Amygdala (tissue), 56 donors: ENCODE measurements at places on chromosomes 1 and 21.

GRCh38 chr1:109516872-109517271 is 7.3 kb upstream of the AMIGO1 start:
- no peak for DNase-seq

DNA sequence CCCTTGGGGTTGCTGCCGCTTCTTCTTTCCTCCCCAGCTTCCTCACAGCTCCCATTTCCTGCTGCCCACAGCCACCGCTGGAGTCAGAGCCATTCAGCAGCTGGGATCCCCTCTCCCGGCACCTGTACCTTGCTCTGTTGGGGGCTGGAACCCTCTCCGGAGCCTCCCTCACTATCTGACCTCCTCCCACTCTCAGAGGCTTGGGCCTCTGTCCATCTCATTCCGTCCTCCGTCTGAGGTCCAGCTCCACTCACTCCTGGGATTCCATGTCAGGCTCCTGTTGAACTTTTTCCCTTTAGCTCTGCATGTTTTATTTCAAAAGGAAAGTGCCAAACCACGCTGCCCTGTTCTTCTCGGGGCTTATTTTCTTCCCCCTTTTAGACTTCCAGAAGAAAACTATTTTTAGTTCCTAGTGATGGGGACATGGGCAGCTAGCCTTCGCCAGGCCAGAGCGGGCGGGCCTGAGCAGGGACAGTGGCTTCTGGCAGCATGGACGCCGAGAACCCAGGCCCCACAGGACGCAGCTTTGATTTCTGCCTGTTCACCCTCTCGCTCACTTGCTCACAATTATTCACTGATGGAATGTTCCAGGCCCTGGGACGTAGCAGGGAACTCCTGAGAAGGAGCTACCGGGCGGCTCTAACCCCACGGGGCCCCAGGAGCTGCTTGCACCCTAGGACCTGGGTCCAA is 79.2 kb downstream of the ARHGEF10L start:
- DNase-seq: no peak

DNA sequence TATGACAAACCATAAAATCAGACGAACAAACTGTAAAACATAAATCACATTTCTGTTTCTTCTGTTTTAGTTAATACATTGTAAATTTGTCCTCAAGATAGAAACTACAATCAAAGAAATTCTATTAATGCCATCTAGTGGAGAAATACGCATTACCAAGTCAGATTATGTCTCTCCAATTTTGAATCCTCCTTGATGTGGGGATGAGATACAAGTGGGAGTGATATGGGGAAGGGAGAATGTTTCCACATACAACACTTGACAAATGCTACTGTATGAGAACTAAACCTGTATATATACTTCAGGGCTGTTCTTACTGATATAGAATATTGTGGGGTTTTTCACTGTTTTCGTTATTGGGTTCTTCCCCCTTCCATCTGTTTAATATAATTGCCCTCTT is 2.6 kb downstream of the HFM1 start:
- DNase-seq: no peak

DNA sequence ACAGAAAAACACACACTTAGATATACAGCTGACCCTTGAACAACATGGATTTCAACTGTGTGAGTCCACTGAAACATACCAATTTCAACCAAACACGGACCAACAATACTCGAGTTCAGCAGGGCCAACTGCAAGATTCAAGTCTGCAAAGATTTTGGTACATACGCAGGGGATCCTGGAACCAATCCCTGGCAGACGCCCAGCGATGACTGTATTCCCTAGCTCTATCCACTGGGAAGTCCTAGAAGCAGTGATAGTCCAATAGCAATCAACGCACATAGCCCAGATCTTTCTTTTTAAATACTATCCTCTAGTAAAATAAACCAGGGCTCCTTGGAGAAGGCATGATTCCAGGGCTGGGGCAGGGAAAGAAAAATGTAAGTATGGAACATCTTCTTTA is 9.0 kb downstream of the DDX59 start:
- no peak for DNase-seq

DNA sequence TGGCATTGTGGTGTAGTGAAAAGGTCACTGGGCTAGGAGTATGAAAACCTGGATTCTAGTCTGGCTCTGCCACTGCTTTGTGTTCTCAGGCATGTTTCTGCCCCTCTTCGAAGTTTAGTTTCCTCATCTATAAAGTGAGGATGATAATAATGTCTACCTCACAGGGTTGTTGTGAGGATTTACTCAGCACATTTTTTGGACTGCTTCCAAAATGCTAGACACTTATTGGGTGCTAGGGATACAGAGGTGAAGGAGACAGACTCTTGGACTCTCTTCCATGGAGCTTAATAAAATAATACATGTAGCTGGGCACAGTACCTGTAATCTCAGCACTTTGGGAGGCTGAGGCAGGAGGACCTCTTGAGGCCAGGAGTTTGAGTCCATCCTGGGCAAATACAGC is 3.6 kb downstream of the KIF2C start:
- DNase-seq: no peak

- DNase-seq: no peak
These were observed 112.7 kb upstream of the JUN start for GRCh38 chr1:58896246-58897183.

DNA sequence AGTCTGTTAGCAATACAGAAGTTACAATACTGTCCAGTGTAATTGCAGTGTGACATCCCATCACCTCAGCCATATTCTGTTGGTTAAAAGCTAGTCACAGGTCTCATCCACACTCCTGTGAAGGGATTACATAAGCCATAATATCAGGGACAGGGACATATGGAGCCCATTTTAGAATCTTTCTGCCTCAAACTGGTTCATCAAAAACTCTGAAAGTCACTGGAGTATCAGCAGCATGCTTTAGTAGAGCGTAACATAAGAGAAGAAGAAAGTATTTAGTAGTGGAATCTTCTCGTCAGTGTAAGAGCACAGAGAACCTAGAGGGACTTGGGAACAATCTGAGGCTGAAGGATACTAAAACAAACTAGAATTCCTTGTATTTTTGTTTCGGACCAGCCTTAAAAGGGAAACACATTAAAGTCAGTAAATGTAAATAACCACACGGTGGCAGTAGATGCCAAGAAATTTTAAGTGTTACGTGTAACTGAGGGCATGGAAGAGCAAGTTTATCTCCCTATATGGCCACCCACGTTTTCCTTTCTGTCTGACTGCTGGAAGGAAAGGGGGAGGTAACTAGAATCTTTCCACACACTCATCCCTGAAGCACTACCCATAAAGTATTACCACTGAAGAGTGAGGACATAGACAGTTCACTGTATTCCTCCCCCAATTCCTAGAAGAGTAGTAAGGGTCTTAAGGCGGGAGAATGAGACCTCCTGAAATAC is 41.6 kb upstream of the AGL start:
- DNase-seq: no peak

GRCh38 chr1:222750651-222751050 is 13.6 kb downstream of the FAM177B start:
- DNase-seq: no peak

- DNase-seq: no peak
These were observed 141.9 kb downstream of the TSEN15 start for GRCh38 chr1:184193451-184193850.

- DNase-seq: no peak
These were observed 337.4 kb downstream of the SRGAP2C start for GRCh38 chr1:121522061-121522759.

- DNase-seq: no peak
These were observed 8.7 kb downstream of the PADI4 start for GRCh38 chr1:17316704-17317103.

DNA sequence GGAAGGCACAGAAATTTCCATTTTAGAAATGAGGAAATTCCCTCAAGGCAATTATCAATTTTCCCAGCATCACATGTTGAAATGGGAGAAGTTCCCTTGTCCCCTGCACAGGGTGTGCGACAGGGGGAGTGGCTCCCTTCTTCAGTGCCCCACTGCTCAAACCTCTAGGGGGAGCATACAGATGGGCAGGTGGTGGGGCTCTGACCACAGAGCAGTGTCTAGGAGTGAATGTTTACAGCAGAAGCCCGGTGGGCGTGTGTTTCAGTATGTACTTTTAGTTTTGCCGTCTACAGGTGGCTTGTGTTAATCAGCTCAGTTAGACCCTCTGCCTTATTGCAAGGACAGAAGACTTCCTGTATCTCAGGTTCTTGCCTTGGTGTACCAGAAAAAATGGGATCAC is 493.7 kb upstream of the PLXNA2 start:
- no peak for DNase-seq

DNA sequence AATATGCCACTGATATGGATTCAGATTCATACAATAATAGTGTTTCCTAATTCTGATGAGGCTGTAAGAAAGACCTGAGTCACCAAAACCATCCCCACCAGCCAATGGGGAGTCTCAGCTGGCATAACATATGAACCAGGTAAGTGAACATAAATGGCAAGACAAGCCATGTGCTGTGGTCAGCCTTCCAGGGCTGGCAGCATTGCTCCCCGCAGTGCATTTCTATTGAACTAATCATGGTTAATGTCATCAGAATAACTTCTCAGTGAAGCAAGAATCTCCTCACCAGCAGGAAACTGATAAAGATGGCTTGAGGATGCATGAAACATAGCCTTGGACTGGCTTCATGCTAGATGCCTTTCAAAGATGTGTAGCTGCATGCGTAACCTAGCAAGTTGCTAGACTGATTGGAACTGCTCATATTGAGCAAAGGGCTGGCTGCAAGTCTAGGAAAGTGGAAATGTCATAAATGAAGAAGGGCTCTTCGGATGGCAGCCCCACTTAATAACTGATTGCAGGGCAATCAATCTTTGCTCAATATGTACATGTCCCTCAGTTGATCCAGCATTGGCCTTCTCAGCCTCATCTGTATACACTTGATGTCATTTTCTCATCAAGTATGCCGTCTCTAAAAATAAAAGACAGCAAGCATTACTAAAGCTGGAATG is 88.0 kb downstream of the NTNG1 start:
- DNase-seq: no peak

DNA sequence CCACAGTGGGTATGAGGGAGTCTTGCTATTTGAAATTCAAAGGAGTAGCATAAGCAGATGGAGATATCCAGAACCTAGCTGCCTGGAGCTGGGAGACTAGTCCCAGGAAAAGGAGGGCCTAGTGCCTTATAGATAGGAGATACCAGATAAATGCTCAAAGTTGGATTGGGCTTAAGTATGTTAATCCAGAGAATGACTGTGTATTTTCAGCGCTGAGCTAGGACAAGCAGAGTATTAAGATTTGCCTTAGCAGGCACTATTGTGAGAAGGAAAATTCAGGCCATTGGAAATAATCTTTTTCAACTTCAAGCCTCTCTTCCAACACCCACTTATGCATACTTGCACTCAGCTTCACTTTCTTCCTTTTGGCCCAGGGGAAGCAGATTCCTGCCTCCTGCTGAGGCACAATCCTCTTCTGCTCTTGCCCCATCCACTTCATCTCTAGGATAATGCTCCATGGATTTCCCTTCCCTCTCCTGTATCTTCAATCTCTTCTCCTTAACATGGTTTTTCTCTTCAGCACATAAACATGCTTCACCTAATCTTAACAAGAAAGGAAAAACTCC is 21.1 kb downstream of the PIK3C2B start:
- no peak for DNase-seq

DNA sequence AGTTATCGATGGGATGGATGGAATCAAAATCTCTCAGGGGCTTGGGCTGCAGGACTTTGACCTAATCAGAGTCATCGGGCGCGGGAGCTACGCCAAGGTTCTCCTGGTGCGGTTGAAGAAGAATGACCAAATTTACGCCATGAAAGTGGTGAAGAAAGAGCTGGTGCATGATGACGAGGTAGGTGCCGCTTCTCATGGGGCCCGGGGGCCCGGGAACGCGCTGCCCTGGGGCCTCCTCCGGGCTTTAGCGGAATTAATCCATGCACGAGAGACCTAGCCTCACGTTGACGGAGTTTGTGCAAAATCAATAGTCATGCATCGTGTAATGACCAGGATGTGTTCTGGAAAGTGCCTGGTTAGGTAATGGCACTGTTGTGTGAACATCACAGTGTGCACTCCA is 43.8 kb downstream of the FAAP20 start:
- DNase-seq: no peak

- peak; percentile 21 for DNase-seq
These were observed 11.4 kb downstream of the ZBTB48 start for GRCh38 chr1:6591222-6591621.

- DNase-seq: no peak
These were observed 38.3 kb downstream of the LRRN2 start for GRCh38 chr1:204647114-204647804.

- no peak for DNase-seq
These were observed 8.9 kb downstream of the BSND start for GRCh38 chr1:55007625-55008024.

DNA sequence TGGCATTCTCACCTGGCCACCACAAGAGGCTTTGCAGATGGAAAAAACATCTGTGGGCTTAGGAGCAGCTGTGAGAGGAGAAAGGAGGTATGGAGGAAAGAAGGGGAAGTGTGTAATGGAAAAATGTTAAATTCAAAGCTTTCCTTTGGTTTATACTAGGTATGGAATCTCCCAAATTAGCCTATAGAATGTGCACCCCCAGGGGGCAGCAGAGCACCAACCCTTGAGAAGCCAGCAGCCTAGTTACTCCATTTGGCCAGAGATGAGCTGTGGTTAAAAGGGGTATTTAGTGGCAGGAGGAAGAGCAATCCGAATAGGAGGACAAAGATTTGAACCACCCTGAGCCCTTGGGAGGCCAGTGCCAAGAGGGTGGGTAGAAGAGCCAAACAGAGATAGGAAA is 97.5 kb upstream of the CTTNBP2NL start:
- DNase-seq: no peak

GRCh38 chr1:109777980-109778625 is 14.4 kb upstream of the EPS8L3 start:
- DNase-seq: no peak

DNA sequence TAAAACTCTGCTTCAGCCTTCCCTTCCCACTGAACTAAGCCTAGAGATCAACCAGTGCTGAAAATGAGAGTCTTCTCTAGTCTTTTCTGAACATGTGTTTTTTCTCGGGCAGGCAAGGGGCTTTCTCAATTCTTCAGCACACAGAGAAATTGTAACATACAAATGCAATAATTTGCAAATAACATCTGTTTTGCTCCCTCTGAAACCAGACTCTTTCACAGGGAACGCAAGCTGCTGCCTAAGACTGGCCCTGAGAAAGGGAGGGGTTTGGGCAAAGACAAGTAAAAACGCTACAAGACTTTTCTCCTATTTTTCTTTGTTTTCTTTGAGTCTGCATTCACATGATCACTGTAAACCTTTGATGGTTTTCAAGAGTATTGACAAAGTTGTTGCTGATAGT is 39.6 kb upstream of the VN1R5 start:
- no peak for DNase-seq

GRCh38 chr1:67647036-67647798 is 37.8 kb upstream of the GADD45A start:
- no peak for DNase-seq
